ENCODE measurements at places on chromosomes 11 and 22. TPM values are rescaled to one million over a fixed set of nuclear protein-coding genes. Genes with fewer than 3 reads are reported as not detected.
A peak's percentile ranks its signal among the peaks of the same experiment; 100 is the strongest.

DNA sequence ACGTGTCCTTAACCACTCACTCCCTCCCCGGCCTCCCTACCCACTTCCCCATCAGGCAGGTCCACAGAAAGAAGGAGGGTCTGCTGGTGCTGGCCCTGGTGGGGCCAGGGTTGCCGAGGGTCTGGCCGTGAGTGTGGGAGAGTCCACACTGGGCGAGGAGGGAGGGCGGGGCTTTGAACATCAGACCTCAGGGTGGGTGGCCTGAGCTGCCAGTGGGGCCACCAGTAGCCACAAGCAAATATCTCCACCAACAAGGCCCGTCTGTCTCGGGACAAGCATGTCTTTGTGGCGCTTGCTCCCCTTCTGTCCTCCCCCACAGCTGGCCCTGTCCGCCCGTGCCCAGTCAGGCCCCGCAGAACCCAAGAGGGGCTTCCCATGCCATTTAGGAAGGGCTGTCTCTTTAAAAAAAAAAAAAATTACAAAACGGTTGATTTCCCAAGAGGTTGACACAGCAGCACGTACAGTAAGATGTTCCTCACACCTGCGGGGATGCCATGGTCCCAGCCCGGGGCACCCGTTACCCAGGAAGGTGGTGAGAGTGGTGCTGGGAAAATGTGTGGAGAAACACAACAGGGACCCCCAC is 17.7 kb upstream of the TALDO1 start:
- peak; percentile 37 for DNase-seq

DNA sequence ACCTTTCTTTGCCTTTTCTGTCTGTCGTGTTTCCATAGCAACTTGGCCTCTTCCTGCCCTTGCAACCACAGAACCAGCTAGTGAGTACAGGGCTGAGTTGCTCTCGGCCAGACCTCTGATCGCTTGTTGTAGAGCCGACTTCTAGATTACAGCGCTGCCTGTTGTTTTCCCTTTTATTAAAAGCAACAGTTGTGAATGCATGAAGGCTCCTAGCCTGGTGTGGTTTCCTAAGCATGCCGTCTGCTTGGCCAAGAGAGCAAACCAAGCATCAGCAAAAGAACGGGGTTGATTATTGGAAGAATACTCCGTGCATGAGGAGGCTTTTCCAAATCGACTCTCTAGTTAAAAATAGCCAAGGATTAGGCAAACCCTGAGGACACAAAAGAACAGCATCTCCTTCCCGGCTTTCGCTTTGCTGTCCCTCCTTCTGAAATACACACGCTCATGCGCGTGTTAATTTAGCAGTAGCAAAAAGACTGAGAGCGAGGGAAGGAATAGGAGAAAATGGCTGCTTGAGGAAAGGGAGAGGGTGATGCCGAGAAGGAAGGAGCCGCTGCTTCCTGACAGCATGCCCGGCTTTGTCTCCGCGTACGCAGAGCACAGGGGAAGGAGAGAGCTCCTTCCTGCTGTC is 71.5 kb upstream of the TTC12 start:
- DNase-seq = no peak

- no peak for DNase-seq
These were observed 20.9 kb upstream of the PAMR1 start for GRCh38 chr11:35546317-35546716.

DNA sequence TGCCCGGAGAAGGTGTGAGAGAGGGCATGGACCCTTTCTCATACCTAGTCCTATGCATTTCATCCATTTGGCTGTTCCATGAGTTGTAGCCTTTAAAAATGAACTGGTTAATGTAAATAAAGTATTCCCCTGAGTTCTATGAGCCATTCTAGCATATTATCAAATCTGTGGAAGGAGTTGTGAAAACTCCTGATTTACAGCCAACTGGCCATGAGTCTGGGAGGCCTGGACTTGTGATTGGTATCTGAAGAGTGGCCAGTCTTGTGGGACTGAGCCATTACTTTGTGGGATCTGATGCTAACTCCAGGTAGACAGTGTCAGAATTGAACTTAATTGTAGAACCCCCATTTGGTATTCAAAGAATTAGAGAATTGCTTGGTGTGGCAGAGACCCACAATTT is 48.4 kb downstream of the FAM118A start:
- no peak for DNase-seq

DNA sequence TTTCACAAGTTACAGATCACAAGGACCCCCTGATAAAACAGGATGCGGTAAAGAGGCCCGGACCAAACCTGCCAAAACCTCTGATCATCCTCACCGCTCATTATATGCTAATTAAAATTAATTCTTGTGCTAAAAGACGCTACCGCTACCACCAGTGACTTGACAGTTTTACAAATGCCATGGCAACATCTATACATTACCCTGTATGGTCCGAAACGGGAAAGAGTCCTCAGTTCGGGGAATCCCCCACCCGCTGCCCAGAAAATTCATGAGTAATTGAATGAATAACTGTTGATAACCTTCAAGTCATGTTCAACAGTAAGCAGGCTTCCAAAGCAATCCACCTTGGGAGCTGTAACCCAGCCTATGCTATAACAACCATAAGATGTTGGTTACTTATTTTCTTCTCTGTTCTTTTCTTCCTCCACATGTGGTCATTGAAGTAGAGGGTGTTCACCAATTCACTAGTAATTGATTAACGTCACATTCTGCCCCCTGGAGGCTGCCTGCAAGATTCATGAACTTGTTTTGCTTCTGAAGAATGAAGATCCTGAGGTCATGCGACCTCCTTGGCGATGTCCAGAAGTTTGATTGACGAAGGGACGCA is 20.6 kb downstream of the APOBEC3H start:
- DNase-seq = peak; percentile 53

- DNase-seq = no peak
These were observed 75.2 kb downstream of the ISX start for GRCh38 chr22:35140879-35141745.

DNA sequence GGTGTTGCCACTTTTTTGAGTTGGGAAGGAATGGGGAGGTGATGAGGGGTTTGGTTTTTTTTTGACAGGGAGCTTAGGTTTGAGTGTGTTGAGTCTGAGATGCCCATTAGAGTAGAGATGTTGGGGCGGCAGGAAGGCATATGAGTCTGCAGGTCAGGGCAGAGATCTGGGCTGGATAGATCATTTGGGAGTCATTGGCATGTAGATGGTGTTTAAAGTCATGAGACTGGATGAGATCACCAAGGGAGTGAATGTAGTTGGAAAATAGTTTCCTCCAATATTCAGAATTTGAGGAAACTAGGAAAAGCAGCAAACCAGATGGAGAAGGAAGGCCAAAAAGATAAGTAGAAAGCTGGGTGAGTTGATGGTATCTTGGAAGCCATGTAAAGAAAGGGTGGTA is 2.1 kb upstream of the ANAPC15 start:
- DNase-seq = peak; percentile 89

GRCh38 chr22:36781656-36782627 is 6.0 kb upstream of the IFT27 start:
- peak; percentile 68 for DNase-seq

- DNase-seq = peak; percentile 80
These were observed 33.1 kb upstream of the PICALM start for GRCh38 chr11:86101941-86102407.

- DNase-seq = no peak
These were observed 74.4 kb upstream of the NTM start for GRCh38 chr11:131295986-131296385.

DNA sequence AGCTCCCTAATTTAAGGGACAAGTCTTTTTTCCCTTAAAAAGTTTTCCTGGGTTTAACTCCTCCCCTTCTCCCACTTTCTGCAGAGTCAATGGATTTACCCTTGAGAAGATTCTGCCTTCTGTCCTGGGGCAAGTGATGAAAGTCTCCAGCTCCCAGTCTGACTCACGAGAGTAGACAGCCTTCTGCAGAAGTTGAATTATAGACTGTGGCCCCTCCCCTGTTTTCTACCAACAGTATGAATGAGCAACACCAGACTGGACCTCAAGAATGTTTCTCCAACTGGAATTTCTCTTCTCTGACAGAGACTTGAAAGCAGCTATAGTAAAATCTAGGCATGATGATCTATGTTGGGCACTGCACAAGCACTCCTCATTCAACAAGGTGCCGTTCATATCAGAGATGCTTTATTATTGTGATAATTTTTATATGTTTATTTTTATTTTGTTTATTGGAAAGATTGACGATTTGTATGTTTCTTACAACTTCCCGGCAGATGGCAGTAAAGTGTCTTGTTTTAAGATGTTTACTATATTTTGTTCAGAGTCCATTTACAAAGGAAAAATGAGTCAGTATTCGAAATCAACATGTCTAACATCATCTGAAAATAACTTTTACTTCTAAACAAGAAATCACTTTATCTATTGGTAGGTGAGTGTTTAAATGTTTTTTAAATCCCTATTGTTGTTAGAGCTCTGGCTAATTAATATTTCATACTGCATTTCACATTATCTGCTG is 56.6 kb downstream of the LMO2 start:
- DNase-seq = peak; percentile 68

- DNase-seq = no peak
These were observed 15.7 kb downstream of the TSPAN32 start for GRCh38 chr11:2317354-2318050.

- DNase-seq = peak; percentile 93
These were observed 4.9 kb downstream of the ATP5MGL start for GRCh38 chr22:42635531-42635930.

DNA sequence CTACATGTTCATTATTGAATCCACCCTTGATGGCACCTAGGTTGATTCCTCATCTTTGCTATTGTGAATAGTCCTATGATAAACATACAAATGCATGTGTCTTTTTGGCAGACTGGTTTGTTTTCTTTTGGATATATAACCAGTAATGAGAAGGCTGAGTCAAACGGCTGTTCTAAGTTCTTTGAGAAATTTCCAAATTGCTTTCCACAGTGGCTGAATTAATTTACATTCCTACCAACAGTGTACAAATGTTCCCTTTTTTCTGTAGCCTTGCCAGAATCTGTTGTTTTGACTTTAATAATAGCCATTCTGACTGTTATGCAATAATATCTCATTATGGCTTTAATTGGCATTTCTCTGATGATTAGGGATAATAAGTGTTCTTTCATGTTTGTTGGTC is 184.9 kb downstream of the CASP12 start:
- no peak for DNase-seq

DNA sequence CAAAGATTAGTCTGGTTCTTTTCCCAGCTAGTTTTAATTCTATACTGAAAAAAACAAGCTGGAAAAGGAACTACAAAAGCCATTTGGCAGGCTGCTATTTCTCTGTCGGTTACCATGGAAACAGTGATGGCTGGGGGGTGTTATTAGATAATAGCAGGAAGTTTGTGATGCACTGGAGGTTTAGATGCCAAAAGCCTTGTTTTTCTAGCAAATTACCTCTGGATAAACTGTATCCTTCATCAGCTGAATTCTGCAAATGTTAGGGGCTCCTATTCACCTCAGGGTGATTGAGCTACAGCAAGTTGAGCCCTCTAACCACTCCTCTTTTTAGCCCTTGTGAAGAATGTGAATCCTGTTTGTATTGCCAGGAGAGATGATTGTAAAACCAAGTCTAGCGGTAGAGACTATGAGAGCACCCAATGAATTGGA is 25.2 kb downstream of the ALKBH3 start:
- DNase-seq = no peak

GRCh38 chr22:42300259-42301076 is 30.0 kb upstream of the TCF20 start:
- peak; percentile 95 for DNase-seq

DNA sequence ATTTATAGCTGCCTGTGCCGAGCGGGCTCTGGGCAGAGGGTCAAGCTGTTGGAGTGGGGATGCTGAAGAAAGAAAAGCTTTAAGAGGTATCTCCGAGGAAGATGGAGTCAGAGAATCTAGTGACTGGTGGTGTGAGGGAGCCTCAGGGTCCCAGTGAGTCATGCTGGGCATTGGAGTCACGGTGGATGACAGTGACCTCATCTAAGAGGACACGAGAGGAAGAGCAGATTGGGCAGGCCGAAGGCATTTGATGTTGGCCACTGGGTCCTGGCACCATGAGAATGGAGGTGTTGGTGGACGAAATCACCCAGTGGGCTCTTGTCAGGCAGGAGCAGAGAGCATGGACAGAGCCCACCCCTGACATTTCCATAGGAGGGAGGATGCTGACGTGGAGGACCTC is 68.4 kb downstream of the TBC1D22A start:
- no peak for DNase-seq

DNA sequence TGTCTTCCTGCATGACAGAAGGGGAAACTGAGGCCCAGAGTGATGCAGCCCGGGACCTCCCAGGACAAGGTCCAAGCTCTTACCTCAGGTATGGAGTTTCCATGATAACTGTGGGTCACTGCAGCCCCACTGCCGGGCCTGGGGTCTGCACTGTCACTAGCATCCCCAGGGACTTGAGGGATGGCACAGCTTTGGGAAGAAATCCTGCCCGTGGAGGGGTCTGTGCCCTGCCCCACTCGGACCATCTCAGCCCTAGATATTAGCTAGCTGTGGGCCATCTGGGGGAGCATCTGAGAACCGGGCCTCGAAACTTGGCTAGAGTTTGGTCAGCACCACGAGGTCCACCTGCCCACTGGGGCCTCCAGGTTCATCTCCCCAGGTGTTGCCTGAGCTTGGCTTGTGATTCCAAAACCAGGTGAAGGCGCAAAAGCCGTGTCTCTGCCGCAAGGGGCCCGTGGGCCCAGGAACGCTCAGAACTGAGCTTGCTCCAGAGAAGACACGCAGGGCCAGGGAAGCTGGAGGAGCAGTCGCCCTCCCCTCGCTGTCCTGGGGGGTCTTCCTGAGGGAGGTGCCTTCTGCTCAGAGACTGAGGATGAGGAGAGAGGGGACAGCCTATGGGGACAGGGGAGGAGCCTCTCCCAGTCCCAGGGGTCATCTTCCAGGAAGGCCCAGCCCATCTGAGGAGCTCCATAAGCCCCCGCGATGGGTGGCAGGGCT is 4.8 kb downstream of the LINC01488 start:
- no peak for DNase-seq

The IL17REL gene
- total RNA-seq = not detected

The BCO2 gene
- 1.0 TPM for total RNA-seq

The ELFN2 gene
- total RNA-seq = 0.51 TPM

The CYTH4 gene
- not detected for total RNA-seq

The OR8D1 gene
- not detected for total RNA-seq

The RAG1 gene
- total RNA-seq = 1.3 TPM

The ARHGAP8 gene
- 15.0 TPM for total RNA-seq

The FGF19 gene
- total RNA-seq = not detected

The OR52H1 gene
- not detected for total RNA-seq

The ACR gene
- not detected for total RNA-seq

The MS4A6E gene
- not detected for total RNA-seq

Data from bronchial epithelial cell (primary cell).